Suprapubic skin (tissue), 4 donors: ENCODE measurements at places on chromosomes 6 and 20.

DNA sequence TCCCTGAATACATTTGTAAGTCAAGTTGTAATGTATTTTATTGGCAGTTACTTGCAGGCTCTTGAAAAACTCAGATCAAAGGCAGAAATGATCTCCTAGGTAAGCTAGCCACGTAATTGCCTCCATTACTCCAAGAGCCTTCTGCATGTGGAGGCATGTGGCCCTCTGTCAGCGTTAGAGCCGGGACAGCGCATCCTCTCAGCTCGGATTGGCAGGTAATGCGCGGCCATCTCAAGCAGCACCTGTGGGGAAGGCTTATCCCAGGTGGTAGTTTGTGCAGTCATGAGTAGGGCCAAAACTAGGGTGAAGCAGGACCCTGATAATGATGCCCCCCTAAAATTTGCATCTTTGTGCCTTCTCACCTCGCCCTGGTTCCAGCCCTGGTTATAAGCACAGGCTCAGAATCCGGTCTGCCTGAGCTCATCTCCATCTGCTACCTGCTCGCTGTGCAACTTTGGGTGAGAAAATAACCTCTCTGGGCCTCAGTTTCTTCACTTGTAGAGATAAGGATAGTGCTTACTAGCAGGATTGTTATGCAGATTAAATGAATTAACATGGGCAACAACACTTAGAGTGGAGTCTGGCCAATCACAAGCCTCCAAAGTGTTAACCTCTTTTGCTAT lies 157.5 kb upstream of the PMEPA1 start:
- DNase-seq, result no peak

DNA sequence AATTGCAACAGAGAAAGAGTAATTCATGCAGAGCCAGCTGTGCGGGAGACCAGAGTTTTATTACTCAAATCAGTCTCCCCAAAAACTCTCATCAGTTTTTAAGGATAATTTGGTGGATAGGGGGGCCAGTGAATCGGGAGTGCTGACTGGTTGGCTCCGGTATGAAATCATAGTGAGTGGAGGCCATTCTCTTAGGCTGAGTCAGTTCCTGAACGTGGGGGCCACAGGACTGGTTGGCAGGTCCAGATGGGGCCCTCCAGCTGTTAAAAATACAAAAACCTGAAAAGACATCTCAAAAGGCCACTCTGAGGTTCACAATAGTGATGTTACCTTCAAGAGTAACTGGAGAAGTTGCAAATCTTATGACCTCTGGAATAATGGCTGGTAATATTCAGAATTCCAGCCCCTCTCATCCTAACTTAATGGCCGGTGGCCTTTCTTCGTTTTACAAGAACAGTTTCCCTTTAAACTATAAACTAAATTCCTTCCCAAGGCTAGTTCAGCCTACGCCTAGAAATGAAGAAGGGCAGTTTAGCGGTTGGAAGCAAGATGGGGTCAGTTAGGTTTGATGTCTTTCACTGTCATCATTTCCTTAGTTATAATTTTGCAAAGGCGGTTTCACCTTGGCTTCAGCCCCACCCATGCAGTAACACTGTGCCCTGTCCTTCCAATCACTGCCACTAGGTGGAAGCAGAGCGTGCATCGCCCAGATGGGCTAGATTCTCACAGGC lies 6.8 kb upstream of the MICA start:
- DNase-seq, result peak; percentile 88

- DNase-seq, result no peak
Observed at GRCh38 chr20:26163890-26164289, 467.2 kb upstream of the ZNF337 start.

- peak; percentile 77 for DNase-seq
Observed at GRCh38 chr6:2765896-2766766, 938 bp downstream of the WRNIP1 start.

- DNase-seq, result peak; percentile 71
Observed at GRCh38 chr20:25281541-25281991, 33.7 kb downstream of the PYGB start.

DNA sequence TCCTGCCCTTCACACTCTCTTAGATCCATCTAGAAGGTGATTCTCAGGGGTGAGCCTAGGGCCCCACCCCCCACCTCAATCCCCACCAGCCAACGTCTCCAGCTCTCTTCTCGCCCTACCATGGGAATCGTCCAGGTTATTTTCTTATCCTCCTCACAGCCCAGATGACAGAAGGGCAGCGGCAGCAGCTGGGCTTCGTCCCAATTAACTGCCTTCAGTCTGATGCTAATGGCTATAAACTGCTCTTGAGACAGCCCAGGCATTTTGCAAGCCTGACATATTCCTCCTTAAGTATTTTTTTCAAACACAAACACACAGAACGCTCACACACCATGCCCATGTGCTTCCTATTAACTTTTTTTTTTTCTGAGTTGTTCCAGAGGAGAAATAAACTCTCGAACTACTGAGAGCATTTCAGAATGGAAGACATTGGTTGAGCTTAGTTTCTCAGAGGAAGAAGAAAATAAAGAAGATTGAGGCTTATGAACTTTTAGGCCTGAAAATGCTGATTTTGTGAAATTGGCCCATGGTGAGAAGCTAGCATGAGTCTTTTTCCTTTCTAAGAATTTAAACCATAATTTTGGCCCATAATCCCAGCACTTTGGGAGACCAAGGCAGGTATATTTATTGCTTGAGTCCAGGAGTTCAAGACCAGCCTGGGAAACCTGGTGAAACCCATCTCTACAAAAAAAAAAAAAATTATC lies 124.6 kb downstream of the EYA2 start:
- DNase-seq, result no peak

GRCh38 chr6:38509713-38510112 lies 130.0 kb downstream of the BTBD9 start:
- DNase-seq, result no peak

DNA sequence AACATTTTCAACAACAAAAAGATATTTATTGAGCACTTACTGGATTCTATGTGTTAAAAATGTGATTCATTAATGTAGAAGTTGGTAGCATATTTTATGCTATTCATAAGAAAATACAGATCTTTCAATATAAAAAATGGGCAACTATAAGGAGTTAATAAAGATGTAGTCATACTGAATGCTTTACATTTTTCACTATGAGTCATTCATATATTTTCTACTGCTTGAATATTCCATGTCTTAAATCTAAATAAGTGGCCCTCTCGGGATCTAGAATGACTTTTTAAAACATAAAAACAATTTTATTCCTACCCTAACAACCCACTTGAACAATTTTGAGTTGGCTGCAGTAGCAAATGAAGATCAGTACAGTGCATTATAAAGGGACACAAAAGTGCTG lies 362.1 kb downstream of the PHF3 start:
- no peak for DNase-seq
